ENCODE measurements at places on chromosomes 11 and 22.

DNA sequence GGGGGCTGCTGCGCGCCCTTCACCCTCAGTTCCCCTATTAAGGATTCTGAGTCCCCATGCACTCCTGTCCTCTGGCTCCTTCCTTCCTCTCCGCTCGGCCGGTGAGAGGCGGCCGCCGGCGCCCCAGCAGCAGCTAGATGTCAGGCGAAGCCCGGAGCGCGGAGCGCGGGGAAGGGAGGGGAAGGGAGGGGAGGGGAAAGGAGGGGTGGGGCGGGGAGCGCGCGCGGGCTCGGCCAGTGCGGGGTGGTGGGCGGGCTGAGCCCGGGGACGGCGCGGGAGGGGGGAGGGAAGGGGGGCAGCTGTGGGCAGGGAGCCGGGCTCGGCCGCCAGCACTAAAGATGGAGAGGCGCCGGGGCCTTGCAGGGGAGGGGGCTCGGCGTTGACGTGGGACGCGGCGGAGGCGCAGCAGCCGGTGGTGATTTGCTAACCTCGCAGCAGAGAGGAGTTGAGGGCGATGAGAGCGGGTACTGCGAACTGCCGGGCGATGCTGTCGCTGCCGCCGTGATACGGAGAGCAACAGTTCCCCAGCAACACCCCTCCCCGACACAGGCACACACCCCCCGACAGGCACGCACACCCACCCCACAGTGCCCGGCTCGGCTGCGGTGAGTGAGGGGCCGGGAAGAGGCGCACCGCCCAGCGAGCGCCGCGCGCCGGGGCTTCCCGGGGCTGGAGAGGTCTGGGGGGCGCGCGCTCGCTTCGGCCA lies at the start of gene ZBTB16:
ZBTB16 (plus strand) TSS at position 434 of the 706 bp plus-strand sequence. CDS start 3,590 bp downstream, outside the sequence.
- peak; percentile 23 for DNase-seq

DNA sequence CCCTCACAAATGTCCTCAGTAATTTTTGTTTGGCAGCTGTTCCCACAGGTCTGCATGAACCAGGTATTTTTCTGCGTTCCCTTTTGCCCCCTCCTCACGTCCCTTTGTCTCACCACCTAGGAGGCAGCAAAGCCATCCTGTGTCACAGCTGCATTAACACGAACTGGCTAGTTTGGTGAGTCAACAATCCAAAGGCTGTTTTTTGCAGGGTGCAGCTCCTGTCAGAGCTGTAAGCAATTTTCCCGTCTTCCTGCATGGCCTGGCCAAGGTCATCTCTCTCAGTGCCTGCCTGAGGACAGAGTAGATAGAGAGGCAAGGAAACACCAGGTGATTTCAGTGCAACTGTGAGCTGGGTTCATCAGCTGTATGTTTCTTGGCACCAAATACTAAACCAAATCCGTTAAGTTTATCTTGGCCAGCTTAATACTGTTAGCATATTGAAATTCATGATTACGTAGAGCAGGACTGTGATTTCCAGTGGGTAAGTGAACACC lies 20.6 kb upstream of the VSIG10L2 start:
- no peak for DNase-seq

- no peak for DNase-seq
Observed at GRCh38 chr22:35312198-35313059, 12.7 kb downstream of the TOM1 start.

DNA sequence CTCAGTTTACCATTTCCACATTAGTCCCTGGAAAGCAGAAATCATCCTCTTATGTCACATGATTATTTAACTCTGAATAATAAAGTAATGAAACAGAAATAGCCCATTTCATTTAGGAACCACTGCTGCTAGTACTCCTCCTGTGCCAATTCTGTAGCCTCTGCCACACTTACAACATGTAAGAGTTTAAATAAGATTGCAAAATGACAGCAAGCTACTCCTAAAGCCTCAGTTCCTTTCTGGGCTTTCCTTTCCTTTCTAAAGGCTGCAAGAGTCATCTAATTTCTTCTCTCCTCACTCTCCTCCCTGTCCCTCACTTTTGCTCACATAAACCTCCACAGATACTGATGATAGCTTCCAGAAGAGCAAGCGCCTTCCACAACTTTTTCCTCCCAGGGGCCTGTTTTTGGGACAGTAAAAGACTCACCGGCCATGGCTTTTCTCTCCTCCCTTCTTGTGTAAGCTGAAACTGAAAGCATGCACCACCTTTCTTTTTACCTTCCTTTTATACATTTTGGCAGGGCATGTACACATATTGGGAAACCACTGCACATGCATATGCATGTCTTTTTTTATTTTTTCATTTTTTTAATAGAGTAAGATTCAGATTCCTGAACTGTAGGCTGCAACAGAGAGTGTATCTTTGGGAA lies 38.5 kb downstream of the CARD18 start:
- DNase-seq, result no peak

DNA sequence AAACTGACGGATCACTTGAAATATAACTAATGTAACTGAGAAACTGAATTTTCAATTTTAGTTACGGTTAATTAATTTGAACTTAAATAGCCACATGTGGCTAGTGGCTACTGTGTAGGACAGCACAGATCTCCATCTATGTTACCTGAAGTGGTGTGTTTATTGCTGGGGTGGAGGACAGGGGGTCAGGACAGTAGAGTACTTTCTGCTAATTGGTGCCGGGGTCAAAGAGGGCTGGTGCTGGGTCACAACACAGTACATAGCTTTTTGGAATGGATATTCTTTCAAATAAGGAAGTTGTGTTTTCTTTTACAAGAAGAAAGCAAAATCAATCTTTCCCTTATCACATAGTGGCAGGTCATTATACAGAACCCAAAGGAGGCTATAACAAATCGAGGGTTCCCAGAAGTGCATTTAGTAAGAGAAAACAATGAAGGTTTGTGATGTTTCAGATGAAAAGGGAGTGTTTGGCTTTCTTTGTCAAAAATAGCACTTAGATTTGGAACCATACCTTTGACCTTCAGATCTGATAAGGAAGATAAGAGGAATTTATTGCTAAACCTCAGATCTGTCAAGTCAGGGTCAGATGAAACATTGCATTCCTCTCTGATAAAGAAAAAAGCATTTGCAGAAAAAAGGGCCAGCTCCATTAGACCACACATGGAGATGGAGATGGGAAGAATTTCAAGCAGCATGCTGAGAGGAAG lies 384.5 kb downstream of the AASDHPPT start:
- no peak for DNase-seq

GRCh38 chr11:74397501-74398243 lies 561 bp downstream of the PGM2L1 start:
- DNase-seq, result peak; percentile 71

DNA sequence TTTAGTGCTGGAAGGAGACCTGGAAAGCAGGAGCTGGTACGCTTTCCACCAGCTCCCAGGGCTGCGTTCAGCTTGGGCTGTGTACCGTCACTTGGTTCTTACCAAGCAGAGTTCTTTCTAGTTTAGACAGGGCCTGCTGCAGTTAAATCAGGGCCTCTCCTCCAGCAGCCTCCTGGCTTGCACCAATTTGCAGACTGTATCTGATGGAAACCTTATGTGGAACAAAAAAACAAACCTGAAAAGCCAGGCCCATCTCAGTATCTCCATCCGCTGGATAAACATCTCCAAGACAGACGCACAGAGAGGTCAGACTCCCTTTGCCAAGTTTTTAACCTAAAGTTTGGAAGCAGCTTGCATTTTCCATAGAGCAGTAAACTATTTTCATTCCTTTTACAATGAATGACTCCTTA lies 288.6 kb upstream of the SORL1-AS1 start:
- DNase-seq, result no peak

- no peak for DNase-seq
Observed at GRCh38 chr11:58508814-58509213, 909 bp upstream of the OR5B21 start.

- DNase-seq, result no peak
Observed at GRCh38 chr22:37182949-37183245, 5.2 kb downstream of the C1QTNF6 start.

GRCh38 chr11:70158201-70158600 lies 44.9 kb upstream of the FADD start:
- no peak for DNase-seq

DNA sequence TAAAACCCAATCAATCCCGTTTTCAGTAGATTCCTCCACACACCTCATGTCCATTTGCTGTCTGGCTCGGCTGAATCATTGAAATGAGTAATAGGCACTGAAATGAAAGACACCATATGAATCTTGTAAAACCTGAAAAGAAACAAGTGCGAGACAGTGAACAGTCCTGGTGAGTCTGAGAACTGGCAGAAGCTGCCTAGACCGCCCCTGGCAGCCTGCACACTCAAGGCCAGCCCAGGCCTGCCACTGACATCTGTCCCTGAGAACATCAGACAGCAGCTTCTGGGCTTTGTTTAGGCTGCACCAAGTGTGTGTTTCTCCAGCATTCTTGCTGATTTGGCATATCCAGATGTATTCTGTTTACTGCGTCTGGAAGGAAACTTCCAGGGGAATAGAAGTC lies 44.8 kb downstream of the ENDOD1 start:
- no peak for DNase-seq

DNA sequence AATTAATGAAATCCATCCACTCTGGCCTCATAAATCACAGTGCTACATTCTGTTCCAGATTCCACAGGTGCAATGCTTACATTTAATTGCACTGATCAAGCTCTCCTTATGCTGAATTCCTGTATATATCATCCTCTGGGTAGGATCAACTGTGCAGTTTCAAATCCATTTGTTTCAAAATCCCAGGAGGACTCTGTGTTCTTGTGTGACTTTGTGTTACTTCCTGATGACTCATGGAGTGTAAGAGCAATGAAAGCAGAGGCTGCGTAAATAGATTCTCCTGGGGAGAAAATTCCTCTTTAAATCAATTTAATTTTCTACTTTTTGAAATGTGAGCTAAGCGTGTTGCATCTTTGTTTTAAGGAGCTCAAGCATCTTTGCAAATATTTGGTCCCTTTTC lies 752.7 kb downstream of the METTL15 start:
- DNase-seq, result no peak

- no peak for DNase-seq
Observed at GRCh38 chr11:125435461-125436238, 60.4 kb downstream of the FEZ1 start.

DNA sequence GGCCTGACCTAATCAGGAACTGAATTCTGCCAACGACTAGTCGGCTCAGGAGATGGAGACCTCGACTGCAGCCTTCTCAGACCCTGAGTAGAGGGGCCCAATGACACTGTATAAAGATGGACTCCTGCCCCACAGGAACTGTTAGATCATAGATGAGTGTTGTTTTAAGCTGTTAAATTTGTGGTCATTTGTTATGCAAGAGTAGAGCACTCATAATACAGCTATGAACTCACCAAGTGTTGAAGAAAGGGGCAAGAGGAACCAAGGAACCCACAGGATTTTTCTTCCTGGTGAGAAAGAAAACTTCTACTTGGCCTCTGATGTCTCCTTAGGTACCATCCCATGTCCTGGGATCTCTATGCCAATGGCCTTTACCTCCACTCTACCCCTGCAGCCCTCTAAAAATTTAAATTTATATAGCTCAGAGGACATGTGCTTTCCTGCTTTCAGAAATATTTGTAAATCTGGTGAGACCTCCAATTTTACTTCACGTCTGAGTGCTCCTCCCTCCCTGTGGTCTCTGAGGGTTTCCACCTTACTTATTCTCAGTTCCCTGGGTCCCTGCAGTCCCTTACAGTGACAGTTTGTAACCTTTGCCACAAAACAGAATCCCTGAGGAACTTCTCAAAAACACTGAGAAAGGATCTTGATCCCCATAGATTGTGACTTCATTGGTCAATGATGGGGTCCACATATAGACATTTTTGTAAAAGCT lies 256.3 kb upstream of the ARHGAP20 start:
- DNase-seq, result no peak

DNA sequence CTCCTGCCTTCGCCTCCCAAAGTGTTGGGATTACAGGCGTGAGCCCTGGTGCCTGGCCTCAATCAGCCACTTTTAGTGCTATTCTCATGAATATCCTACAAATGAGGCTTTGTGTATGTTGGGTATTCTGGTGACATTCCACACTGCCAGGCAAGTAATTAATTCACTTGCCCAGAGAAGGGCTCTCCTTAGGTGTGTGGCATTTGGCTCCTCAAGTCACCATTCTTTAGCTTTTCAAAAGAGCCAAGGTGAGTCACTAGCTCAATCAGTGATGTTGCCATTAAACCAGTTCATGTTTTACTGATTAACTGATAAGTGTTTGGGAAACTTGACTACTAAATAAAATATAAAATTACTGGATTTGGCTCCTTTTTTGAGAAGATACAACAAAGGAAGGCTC lies 52.2 kb downstream of the SLC25A17 start:
- DNase-seq, result no peak

DNA sequence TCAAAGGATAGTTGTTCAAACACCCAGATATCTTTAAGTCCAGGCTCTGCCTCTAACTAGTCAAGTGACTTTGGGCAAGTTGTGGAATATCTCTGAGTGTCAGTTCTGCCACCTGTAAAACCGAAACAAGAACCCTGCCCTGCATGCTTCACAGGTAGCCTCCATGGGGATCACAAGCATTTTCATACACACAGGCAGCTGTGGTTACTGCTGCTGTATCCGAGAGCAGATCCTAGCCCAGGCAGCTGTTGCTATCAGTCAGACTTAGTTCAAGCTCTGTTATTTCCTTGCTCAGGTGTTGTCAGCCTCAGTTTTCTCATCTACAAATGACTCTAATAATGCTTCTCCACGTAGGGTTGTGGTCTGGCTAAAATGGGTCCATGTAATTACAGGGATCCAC lies 6.5 kb upstream of the RASD2 start:
- no peak for DNase-seq

- DNase-seq, result no peak
Observed at GRCh38 chr11:26757995-26758394, 36.1 kb upstream of the SLC5A12 start.

- no peak for DNase-seq
Observed at GRCh38 chr11:50275133-50275532, 242.5 kb downstream of the OR4C45 start.

DNA sequence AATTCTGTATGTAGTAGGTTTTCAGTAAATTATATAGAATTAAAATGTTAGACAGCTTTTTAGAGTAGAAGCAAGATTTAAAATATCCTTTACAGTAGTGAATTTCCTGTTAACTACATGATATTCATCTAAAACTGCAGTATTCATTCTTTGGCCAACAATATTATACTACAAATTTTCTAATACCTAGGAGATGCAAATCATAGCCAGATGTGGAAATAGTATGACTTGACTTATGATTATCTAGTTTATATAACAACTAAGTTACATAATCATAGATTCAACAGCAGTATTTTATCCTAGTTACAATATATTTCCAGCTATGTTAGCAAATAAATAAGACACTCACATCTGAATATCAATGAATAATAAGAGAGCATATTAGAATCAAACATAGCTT lies 163.2 kb downstream of the MSANTD4 start:
- DNase-seq, result no peak

GRCh38 chr11:32529994-32530588 lies 53.5 kb upstream of the EIF3M start:
- DNase-seq, result no peak

GRCh38 chr11:75946531-75947530 lies 131.8 kb downstream of the UVRAG start:
- no peak for DNase-seq
